AG04450 (cell line): ENCODE measurements at places on chromosomes 2 and 18.

GRCh38 chr2:189082376-189082975 is 97.1 kb downstream of the COL5A2 start:
- no peak for DNase-seq

GRCh38 chr2:233795735-233796171 is 17.6 kb downstream of the MROH2A start:
- no peak for DNase-seq

DNA sequence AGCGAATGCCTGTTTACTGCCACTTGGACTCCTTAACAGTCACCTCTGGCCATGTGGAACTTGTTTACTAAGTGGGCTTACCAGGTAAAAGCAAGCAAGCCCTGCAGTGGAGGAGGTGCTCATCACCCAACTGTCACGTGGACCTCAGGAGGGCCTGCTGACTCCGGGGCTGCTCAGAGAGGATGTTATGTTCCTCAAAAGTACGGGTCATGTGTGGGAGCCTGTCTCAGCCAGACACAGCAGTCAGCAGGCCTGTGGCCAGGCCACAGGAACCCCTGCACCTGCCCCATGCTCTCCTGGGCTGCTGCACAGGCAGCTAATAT is 36.2 kb downstream of the AMER3 start:
- no peak for DNase-seq

DNA sequence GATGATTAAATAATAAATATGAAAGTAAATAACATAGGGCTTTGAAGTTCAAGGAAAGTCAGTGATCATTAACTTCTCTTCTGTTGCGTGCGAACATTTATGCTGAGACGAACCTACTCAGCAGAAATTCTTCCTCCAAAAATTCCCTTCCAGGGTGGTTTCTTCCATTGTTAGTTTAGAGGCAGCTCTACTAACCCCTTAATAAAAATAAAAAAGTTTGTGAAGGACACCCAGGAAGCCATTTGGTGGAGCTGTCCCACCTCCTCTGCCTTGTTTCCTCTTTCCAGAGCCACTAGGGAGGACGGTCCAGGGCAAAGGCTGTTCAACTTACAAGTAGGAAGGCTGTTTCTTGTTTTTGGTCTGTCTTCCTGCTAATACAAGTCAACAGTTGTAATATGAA is 2.1 kb upstream of the SMAD2 start:
- DNase-seq = no peak

DNA sequence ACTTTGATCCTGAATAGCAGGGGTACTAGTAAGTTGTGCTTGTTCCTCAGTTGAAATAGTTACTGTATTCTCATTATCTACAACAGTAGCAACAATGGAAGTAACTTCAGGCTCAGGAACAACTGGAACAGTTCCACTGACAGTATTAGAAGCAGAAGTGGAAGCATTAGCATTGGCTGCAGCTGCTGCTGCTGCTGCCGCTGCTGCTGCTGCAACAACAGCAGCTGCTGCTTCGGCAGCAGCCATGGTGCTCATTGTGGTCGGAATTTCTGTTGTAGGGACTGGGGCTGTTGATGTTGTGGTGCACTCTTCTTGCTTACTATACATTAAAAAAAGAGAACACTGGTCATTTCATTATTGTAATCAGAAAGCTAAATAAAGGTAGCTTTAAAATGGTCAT is 40.8 kb downstream of the PRPF40A start:
- DNase-seq = no peak

DNA sequence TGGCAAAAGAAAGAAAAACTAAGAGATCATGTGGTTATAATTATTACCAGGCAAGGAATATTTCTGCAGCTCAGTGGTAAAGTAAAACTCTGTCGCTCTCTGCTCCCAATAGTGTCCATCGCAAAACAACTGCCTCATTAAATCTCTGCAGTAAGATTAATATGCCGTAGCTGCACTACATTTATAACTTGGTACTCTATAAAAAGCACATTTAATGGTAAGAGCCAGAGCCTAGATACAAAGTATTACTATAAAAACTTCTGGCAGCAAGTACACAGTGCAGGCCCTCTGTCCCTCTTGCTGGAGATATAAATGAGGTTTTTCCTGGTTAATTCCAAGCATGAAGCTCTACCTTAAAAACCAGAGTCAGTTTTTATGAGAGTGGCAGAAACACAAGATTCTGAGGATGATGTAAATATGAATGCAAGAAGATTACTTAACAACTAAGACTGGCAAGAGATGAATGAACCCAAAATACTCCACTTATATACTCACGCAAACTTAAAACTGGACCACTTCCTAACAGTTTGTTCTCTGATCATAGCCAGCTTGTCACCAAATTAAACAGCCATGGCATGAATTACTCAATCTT is 25.5 kb downstream of the ZNF521 start:
- DNase-seq = no peak

- no peak for DNase-seq
Observed at GRCh38 chr2:38701542-38701941, 35.6 kb downstream of the GALM start.

- DNase-seq = no peak
Observed at GRCh38 chr2:158211502-158211901, 109.8 kb downstream of the UPP2 start.

DNA sequence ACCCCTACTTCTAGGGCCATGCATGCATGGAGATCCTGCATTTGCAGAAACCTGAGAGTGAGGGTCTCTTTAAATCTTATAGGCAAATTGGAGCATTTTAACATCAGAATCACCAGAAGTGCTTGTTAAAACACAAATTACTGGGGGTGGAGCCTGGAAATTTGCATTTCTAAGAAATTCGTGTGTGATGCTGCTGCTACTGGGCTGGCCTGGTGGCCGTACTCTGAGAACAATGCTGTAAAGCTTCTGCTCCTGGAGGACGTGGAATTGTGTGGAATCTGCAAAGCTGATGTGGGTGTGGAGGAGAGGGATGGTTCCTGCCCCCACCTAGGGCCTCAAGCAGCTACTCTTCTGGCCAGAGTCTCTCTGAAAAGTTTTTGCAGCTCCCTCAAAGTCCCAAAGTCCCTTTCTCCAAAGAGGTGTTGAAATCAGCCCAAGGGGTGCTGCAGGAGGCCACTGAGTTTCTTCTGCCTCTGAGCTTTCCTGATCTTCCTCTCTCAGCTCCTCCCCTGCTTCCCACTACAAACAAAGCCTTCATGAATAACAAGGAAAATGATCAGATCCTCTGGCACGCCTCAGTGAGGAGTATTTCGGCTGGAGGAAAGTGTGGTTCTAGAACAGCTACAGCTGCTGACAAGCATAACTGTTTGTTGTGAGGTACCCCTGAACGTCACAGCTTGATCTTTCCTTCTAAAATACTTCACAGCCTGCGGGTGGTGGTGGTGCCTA is 508.3 kb downstream of the CNTNAP5 start:
- DNase-seq = no peak

DNA sequence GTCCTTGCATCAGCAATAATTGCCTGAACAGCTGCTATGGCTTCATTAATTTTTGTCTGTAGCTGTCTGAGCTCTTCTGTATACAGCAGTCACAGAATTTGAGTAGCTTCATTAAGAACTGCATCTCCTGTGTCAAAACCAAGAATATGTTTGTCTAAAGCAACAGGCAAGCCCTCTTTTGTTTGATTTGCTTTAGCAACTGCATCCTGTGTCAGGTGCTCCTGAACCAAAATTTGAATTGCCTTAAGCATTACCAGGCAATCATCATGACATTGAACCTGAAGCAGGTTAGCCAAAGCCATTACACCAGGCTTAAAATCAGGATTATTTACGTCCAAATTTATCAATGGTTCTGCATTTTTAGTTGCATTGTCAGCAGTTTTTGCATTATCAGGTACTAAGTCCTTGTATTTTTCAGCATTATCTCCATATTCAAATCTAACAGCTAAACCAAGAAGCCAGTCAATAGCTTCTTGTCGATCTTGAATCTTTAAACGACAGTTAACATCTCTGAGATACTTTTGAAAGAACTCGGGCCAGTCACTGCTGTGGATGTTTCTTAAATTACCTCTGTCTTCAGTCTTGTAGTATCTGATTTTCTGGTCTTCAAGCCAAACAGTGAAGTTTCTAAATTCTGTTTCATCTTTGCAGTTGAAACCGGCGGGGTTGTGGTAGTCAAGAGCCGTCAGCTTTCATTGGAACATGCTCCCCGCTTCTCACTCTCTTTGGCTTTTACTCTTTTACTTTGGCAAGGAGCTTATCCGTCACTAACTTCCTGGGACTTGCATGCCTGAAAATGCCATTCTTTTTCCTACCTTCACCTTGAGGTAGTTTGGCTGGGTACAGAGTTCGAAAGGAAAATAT is 42.2 kb downstream of the MERTK start:
- no peak for DNase-seq

- peak; percentile 59 for DNase-seq
Observed at GRCh38 chr18:36075862-36076587, 8.7 kb upstream of the RPRD1A start.

DNA sequence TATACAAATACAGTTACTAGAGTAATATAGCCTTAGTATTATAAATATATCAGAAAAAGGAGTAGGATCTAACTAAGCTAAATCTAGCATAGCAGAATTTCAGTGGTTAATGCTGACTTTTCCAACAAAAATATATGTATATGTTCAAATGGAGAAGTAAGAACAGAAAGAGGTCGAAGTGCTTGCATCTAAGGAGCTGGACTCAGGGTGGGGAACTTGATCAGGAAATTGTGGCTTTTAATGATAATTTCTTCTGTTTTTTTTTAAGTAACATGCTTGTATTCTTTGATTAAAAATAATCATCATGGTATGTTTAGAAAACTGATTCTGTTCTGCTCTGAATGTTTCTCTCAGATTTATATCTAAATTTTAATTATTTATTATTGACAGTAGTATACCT is 327.1 kb downstream of the GALNT13 start:
- no peak for DNase-seq

- DNase-seq = no peak
Observed at GRCh38 chr2:219644801-219645480, 17.5 kb downstream of the SLC4A3 start.

DNA sequence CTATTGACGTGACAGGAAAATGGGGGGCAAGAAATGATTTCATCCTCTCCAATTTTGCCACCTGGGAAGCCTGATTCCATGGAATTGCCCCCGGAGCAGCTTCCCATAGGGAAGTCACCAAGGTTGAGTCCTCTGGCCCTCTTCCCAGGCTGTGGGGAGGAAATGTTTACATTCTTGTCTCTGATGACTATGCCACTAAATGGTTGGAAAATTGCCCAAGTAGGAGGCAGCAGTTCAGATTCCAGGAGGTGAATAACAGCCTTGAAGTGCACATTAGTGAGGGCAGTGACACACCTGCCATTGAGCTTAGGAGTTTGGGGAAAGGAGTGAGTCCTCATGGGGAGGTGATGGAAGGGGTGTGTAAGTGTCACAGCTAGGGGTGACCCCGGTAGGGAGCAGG is 449.2 kb upstream of the DCC start:
- DNase-seq = no peak

GRCh38 chr2:15728245-15728938 is 136.7 kb downstream of the DDX1 start:
- DNase-seq = no peak
